Right kidney (tissue), 9 donors: ENCODE measurements at places on chromosomes 7 and 10.

GRCh38 chr7:32062150-32062549 is 8.1 kb downstream of the PDE1C start:
- no peak for DNase-seq

DNA sequence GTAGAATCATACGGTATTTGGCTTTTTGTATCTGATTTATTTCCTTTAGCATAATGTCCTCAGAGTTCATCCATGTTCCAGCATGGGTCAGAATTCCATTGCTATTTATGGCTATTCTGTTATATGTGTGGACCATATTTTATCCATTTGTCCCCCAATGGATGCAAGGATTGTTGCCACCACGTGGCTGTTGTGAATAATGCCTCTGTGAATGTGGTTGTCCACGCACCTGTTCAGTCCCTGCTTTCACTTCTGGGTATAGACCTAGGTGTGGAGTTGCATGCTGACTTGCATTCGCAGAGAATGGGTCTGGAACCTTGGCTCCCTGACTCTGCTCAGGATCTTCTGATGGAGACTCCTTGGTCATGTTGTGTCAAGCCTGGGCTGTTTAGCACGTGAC is 199.9 kb downstream of the CAMK1D start:
- DNase-seq: no peak

- no peak for DNase-seq
These were observed 213.9 kb downstream of the DYNC1I1 start for GRCh38 chr7:95986178-95986764.

- no peak for DNase-seq
These were observed 128.3 kb downstream of the CUBN start for GRCh38 chr10:17001297-17001744.

DNA sequence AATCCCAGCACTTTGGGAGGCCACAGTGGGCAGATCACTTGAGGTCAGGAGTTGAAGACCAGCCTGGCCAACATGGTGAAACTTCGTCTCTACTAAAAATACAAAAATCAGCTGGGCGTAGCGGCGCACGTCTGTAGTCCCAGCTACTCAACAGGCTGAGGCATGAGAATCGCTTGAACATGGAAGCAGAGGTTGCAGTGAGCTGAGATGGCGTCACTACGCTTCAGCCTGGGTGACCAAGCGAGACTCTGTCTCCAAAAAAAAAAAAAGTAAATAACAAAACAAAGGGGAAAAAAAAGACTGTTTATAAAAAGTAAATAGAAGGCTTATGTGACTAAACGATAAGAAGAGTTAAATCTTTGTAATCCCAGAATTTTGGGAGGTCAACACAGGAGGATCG is 15.0 kb upstream of the DNMBP start:
- DNase-seq: no peak

DNA sequence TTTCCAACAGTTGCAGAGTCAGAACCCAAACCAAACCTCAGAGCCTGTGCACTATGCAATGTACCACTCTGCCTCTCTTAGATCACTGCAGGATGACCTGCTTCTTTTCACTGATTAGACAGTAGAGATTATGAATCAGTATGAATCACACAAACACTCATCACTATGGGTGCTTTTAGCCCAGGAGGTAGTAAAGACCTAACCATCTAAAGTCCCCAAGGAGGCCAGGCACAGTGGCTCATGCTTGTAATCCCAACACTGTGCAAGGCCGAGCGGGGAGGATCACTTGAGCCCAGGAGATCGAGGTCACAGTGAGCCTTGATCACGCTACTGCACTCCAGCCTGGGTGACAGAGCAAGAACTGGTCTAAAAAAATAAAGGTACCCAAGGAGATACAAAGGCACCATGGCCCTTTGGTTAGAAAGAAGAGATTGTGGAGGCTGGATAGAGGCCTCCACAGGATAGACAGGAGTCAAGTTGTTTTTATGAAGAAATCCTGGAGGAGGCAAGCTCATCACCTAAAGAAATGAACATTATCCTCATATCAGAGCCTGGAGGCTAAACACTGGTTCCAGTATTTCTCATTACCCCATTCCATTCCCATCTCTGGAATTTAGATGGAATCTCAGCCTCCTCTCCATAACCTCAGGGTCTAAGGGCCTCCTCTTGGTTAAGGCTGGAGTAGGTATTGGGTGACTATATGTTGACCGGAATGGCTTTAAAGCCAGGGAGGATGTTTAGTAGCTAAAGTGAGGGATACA is 12.9 kb downstream of the SEC31B start:
- DNase-seq: no peak

GRCh38 chr10:117996709-117997108 is 50.0 kb downstream of the RAB11FIP2 start:
- DNase-seq: no peak

GRCh38 chr7:66055321-66055956 is 20.2 kb upstream of the ASL start:
- no peak for DNase-seq

GRCh38 chr7:452791-453455 is 66.7 kb downstream of the PDGFA start:
- no peak for DNase-seq

- no peak for DNase-seq
These were observed 49.0 kb downstream of the RPS24 start for GRCh38 chr10:78082636-78083035.

- no peak for DNase-seq
These were observed 41.6 kb downstream of the PDIA4 start for GRCh38 chr7:148986742-148987009.

- DNase-seq: no peak
These were observed 171.6 kb upstream of the SVIL start for GRCh38 chr10:29806350-29806788.

GRCh38 chr10:132861116-132861691 is 75.3 kb upstream of the NKX6-2 start:
- no peak for DNase-seq

DNA sequence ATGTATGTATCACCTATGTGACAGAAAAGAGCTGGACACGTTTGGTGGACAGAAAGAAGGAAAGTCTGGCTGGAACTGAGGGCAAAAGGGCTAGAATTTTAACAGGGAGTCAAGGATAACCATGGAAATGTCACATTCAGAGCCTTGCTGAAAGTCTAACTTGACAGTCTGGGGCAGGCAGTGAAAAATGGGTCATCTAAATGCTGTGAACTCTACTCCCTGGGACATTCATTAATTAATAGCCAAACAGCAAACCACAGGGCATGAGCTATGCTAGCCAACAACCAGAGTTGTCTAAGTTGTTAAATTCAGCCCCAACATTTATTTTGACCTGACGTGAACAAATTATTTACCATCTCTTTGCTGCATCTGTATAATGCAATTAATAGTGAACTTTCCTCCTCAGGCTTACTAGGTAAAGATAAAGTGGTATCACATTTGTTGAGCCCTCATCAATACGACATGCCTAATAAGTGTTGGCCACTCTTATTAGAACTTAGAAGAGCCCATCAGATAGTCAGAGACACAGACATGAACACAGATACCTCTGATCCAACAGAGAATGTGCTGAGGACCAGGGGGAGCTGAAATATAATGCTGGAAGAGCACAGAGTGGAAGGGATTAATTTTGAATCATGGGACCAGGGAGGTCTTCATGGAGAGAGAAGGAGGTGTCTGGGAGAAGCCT is 109.9 kb downstream of the SORCS1 start:
- no peak for DNase-seq

GRCh38 chr7:28064437-28064836 is 116.2 kb downstream of the JAZF1 start:
- no peak for DNase-seq

DNA sequence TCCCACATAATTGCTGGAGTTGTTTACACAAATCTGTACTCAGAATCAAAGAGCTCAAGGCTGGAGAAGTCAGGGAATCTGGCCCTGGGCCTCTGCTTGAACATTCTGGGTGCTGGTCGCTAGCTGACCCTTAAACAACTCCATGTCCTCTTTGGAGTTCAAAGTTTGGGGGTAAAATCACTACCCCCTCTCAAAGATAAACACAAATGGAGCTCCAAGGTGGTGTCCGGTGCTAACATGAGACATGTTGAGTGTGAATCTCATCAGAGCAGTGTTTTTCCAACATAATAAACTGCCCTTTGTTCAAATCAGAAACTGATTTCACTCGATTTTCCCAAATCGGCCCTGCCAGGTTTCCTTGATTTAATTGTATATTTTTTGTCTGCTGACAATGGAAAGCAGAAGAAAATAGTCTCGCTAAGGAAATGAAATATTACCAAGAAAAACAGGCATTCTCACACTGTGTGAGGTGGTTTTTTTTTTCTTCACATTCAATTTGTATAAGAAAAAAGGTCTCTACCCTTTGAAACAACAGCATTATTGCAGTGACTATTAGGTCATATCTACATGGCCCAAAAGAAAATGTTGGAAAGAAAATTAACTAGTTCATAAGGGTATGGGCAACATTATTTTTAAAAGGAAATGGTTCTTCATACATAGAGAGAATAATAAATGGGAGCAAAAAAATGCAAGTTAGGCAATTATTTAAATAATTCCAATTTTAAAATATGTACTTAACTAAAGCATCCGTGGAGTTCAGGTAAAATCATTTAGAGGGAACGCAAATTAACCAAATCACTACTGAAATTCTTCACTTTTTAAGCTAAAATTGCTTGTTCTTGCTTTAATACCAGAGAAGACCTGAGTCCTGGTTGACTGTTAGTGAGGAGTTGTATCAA is 56.1 kb upstream of the CAPZA2 start:
- DNase-seq: no peak

- DNase-seq: no peak
These were observed 35.5 kb upstream of the PPIF start for GRCh38 chr10:79311581-79312407.

- no peak for DNase-seq
These were observed 171.6 kb downstream of the LRRN3 start for GRCh38 chr7:111262293-111263116.

GRCh38 chr7:30182814-30183213 is 48.0 kb downstream of the MTURN start:
- DNase-seq: no peak

DNA sequence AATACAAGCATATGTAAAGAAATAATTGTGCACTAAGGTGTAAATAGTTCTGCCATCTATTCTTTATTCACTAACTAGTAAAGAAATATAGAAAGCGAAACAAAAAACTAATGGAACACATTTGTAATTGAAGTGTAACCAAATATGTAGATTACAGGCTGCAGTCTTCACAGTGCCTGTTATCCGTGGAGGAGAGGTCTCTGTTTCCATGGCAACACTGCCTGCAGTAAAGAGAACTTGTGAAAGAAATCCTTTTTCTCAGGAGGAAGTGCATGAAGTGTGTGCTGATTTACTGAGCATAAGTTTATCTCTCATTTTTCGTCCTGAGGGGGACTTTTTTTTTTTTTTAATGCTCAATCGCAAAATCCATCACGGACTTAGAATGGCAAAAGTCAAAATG is 102.5 kb downstream of the APBB1IP start:
- no peak for DNase-seq

DNA sequence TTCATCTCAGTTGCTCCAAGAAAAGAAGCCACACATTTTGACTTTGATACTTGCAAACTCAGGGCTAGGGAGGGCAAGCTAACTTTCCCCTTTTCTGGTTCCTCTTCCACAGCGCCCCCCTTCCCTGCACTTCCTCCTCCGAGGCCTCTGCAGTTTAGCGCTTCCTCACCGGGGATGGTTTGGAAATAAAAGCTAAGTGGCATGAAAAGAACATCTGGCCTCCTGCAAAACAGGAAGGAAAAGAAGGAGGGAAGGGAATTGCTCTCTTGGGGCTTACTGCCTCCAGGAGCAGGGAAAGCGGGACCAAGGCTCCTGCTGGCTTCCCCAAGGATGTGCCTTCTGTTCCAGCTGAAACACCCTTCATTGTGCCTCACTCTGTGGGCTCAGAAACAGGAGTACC is 42.3 kb downstream of the PRKCQ start:
- DNase-seq: no peak

- no peak for DNase-seq
These were observed 429.6 kb downstream of the TNS3 start for GRCh38 chr7:47152307-47152706.

DNA sequence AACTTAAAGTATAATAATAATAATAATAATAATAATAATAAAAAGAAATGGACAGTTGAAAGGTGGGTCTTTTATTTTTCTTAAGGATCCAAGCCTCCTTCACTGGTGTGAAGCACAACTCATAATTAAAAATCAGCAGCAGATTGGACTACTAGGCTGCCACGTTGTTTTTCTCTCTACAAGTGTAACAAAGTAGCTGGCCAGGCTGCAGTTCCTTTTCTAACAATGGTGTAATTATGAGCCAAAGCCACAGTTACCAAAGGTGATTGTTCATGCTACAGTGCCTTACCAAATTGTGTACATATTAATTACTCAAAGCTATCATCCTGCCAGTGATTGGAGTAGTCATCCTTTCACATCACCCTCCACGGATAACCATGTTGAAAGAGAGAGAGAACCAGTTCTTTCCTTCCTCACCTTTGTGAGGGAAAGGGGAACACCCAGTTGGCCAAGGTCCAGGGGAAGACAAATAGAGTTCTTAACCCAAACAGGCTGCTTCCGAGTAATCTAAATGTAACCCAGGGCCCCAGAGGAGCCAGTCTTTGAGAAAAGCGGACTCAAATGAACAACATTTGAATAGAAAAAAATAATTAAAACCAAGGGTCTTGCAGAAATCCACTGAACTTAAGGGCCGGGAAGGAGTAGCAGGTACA is 86.3 kb upstream of the NPS start:
- DNase-seq: no peak

DNA sequence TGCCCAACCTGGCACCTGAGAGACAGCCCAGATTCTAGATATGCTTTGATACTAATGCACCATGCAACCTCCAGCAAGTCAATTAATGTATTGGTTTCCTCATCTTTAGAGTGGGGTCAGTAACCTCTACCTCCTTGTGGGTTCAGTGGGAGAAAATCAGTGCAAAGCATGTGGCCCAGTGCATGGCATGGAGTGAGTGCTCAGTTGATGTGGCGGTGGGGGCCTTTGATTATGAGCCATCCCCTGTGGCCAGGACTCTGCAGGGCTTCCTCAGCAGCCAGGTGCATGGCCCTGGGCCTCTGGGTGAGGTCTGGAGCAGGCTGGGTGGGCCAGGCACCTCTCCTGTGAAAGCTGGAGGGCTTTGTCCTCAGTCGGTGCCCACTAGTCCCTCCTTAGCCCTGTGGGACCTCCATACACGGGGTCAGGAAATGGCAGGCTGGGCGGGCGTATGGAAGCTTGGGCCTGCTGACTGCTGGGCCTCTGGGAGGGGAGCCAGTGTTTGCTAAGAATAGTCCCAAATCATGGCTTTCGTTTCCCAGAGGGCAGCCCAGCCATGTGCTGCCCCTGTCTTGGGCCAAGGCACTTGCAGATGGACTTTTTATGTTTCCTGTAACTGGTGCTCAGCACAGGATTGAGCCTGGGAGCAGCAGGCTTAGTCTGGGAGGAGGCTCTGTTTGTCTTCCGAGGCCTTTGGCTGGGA is 3.4 kb downstream of the PALD1 start:
- no peak for DNase-seq
